ENCODE measurements at places on chromosomes 12 and 14. TPM values are rescaled to one million over a fixed set of nuclear protein-coding genes. Genes with fewer than 3 reads are reported as not detected.
A peak's percentile ranks its signal among the peaks of the same experiment; 100 is the strongest.

- no peak for ATAC-seq
Observed at GRCh38 chr12:19641235-19642080, 202.2 kb downstream of the AEBP2 start.

Gene PRB2
- not detected for total RNA-seq

DNA sequence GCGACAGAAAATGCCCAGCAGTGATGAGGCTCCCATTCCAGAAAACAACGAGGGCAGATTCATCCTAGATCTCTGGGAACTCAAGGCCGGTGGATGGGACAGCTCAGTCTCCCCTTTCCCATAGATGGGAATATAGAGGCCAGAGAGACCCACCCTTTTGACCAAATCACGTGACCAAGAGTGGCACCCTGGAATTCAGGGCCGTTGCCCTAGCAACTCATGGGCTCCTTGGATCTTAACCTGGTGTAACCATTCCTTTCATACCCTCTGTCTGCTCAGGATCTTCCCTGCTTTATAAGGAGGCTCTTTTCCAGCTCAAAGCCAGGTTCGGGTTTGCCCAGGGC lies 8.4 kb upstream of the LRTM2 start:
- no peak for ATAC-seq

Gene INSM2
- not detected for total RNA-seq

DNA sequence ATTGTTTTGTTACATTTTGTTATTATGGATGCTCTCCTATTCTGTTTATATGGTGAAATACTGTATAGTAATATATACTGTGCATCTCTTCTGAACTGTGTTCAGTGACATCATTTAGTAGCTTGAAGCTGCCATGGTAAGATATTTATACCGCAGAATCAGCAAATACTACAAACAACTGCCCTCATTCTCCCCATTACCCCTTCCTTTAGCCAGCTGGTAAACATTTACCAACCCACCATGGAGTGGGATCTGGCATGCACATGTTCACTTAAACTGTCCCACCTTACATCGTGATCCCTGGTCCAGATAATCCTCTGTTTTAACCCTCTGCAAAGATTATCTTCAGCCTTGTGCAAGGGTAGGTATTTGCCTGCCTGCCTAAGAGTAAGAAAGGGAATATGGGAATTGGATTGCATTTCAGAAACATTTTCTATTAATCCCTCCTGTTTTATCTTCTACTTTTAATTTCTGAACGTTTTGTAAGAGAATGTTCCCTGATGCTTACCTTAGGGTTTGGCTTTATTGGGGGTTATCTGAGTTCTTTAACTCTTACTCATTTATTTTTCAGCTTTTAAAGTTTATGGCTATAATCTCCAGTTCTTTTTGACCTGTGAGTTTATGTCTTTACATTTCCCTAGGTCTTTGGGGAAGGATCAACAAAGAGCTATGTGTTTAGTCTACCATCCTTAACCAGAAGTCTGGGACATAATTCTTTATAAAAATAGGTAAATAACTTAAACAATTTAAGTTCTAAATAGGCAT lies 46.5 kb downstream of the FBXO34 start:
- no peak for ATAC-seq

DNA sequence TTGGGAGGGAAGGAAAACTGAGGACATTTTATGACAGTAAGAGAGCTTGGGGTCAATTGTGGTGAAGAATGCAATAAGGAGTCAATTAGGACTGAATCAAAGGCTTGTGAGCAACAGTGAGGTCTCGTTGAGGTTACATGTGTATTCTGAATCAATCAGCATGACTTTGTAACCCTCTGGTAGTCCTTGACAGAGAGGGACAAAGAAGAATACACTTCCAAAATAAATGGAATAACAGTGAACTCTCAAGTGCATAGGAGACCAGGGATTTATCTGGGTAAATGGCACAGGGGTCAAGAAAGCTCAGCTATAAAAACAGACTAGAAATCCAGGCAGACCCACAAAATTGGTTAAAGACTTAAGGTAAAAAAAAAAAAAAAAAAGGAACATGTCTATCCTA lies 85.1 kb upstream of the NAV3 start:
- ATAC-seq, result no peak

- ATAC-seq, result peak; percentile 76
Observed at GRCh38 chr14:31400031-31400638, 20.2 kb downstream of the HEATR5A start.

DNA sequence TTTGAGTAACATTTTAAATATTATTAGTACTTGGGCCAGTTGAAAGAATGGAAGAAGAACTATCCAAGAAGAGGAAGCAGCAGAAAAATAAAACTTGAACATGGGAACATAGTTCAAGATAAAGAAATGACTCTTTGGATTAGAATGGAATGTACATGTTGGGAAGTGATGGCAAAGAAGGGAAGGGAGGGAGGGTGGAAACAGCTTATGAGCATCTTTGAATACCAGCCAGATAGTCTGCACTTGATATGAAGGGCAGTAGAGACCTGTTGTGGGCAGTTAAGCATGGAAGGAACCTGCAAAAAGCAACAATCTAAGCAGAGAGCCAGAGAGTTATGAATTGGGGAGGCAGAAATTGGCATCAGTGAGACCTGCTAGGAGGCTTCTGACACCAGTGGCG lies 10.0 kb upstream of the IL22 start:
- ATAC-seq, result no peak

Gene DCN
- not detected for total RNA-seq

- ATAC-seq, result no peak
Observed at GRCh38 chr14:92624764-92625163, 111.2 kb downstream of the RIN3 start.

DNA sequence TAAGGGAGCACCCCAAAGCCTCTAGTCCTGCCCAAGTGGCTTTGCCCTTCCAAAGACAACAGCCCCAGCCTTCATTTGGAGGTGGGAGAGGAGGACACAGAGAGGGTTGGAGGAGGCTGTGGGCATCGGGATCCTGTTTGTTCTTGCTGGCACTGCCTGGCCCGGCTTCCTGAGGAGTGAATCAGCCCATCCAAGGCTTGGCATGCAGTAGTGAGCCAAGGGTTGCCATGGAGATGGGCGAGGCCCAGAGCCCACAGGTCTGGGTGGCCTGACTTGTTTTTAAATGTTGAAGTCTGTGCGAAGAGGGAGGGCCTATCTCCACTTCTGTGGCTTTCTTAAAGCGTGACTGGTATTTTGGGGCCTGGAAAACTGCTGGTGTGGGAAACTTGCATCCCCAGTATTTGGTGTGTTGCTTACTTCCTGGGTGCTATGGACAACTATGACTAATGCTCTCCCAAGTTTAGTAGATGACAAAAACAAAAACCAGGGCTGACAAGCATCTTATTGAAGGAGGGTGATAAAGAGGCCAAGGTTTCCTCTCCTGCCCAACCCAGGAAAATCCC lies 15.8 kb downstream of the CD9 start:
- peak; percentile 60 for ATAC-seq

DNA sequence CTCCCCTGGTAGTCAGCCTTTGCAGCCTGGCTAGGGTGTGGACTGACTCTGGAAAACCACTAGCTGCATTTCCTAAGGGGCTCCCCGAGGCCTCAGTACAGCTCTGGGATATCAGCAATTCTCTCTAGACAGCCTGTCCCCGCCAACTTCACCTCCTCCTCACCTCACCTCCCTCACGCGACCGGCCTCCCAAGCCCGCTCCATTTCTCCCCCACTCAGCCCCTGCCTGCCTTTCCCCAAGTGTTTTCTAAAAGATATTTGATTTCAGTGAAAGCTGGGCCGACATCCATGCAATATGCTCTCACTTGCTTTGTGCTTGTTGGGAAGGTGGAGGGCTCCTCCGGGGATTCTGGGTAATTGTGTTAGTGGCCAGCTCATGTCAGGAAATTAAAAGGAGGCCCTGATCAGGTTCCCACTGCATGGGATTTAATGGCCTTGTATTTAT lies 91.8 kb downstream of the ESRRB start:
- ATAC-seq, result no peak

GRCh38 chr12:98425859-98426258 lies 89.5 kb upstream of the TMPO start:
- ATAC-seq, result no peak

Gene KRT2
- total RNA-seq, result not detected

Gene TAS2R43
- 1.9 TPM for total RNA-seq

Gene KCNA5
- not detected for total RNA-seq

Gene MYH6
- 0.82 TPM for total RNA-seq

DNA sequence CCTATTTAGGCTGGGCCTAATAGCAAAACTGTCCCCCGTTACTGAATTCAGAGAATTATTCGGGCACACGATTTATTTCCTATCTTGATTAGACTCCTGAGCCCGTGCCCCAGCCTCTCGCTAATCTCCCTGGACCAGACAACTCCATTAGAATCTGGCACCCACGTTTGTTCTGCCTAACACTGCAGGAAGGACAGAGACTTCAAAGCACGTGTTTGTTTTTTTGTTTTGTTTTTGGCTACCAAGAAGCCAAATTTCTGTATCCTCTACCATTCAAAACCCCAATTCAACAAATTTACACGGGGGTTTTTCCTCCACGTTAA lies 4.8 kb downstream of the USP44 start:
- no peak for ATAC-seq

Gene GPR162
- 0.37 TPM for total RNA-seq

Gene B4GALNT1
- total RNA-seq, result 3.7 TPM

- no peak for ATAC-seq
Observed at GRCh38 chr14:38507299-38507698, 251.4 kb upstream of the CLEC14A start.

Gene SPSB2
- 2.4 TPM for total RNA-seq

GRCh38 chr12:20523658-20524057 lies 155.3 kb downstream of the PDE3A start:
- ATAC-seq, result no peak

Gene MGP
- total RNA-seq, result not detected

DNA sequence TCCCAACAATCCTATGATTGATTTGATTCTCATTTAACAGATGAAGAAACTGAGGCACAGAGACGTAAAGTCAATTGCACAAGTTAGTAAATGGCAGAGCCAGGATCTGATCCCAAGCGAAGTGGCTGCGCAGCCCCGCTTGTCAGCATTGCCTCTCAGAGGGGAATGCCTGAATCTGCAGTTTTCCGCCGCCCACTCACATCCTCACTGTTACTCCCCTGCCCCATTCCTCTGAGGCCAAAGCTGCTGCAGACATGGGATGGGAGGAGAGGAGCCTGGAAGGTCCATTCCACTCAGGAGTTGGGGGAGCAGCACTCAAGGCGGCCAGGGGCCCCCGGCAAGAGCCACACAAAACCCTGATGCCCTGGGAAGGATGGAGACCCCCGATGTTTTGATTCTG lies 1.0 kb downstream of the NRIP2 start:
- no peak for ATAC-seq

GRCh38 chr12:133204264-133204603 lies 22.9 kb downstream of the ZNF268 start:
- ATAC-seq, result no peak

DNA sequence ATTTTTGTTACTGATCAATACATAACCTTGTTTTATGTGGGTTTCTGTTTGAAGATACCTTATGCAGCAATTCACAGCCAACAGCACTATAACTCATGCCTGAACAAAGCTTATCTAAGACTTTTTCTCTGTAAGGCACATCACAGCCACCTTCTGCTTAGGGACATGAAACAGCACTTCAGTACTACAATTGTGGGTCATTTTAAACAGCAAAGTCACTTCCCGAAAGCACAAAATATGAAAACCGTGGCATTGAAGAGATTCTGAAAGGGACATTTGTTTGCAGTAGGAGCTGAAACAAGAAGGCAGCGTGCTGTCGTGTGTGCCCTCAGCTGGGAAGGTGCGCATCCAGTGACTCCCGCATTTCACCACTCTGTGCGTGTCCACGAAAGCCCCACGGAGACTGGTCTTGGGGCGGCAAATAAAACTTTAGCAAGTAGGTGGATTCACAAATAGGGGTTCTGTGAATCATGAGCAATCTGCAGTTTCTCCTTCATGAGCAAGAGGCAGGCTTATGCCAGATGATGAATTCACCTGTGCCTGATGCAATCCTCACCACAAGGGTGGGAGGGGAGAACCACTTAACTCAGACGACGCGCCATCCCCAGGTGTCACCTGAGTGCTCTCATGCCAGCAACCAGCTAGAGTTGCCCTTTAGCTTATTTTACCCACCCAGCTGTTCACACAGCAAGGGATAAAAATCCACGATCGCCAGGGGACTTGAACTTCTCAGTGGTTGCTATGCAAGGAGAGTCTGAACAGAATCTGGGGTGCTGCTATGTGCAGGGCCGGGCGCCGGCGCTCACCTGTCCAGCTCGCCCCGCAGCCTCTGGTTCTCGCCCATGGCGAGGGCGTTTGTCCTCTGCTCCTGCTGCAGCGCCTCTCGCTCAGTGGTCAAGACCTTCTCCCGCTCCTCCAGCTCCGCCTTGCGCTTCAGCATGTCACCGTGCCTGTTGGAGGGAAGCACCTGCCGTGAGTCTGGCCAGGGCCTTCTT lies 54.9 kb upstream of the GPR68 start:
- peak; percentile 36 for ATAC-seq

Gene SLC7A7
- total RNA-seq, result 0.15 TPM

DNA sequence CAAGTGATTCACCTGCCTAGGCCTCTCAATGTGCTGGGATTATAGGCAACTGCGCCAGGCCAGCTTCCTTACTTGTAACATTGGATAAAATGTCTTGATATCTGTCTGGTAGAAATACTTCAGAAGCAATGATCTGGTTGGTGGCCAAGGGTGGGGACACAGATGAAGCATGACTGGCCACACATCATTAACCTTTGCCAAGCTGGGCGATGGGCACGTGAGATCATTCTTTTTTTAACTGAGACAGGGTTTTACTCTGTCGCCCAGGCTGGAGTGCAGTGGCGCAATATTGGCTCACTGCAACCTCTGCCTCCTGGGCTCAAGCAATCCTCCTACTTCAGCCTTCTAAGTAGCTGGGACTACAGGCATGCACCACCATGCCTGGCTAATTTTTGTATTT lies 31.1 kb downstream of the PLEKHH1 start:
- no peak for ATAC-seq

DNA sequence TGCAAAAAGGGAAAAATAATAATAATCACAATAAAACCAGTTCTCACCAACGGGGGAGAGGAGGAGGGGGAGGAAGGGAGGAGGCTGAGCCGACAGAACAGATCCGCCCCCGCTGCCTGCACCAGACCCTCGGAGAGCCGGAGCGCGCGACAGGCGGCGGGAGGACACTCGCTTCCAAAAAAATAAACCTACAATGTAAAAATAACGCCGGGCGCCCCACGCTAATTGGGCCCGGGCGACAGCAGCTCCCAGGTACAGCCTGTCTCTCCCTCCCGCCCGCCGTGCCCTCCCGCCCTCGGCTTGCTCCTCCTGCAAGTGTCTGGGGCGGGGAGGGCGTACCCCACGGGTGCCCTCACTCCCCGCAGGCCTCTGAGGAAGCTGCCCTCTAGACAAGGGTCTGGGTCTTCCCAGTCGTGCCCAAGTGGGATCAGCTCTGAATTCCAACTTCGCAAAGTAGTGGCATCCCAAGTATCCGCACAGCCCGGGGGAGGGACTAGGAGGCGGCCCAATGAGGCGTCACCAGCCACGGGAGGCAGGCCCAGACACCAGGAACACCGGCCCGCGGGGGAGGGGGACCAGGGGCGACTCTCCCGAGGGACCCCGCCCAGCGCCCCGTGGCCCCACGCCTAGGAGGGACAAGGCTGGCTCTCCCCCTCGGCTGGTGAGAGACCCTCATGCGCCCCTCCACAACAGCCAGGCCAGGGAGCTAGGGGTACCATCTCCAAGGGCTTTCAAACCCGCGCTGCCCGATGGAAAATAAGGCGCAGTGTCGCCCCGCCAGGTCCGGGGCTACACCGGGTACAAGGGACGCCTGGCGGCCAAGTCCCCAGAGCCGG lies 1.0 kb downstream of the NCOR2 start:
- peak; percentile 74 for ATAC-seq

- ATAC-seq, result no peak
Observed at GRCh38 chr12:76711241-76711640, 52.7 kb upstream of the ZDHHC17 start.

Measured in activated T-helper 17 cell treated with anti-CD3 and anti-CD28 coated beads, Interleukin-2, amount 50 U/mL, for 72 hours (primary cell).